GM23338 (cell line): ENCODE measurements at places on chromosomes 12 and 14. TPM values are rescaled to one million over a fixed set of nuclear protein-coding genes. Genes with fewer than 3 reads are reported as not detected.

Gene RTL1
- total RNA-seq: not detected in 2 replicates

Gene DTX1
- total RNA-seq: 4.7 and 9.0 TPM in 2 replicates

Gene ALX1
- 0.49 and 1.2 TPM in 2 replicates for total RNA-seq

GRCh38 chr14:94773061-94773648 is 3.2 kb upstream of the GSC start:
- DNase-seq: peak; percentile 88
- peak overlapping the region; percentile 64 for H3K4me3 ChIP-seq
- peaks cover 100% of the 10 kb centered on the region for H3K27me3 ChIP-seq
- peaks cover 67% of the 10 kb centered on the region for H3K4me1 ChIP-seq
- no peaks in the 10 kb centered on the region for H3K36me3 ChIP-seq

DNA sequence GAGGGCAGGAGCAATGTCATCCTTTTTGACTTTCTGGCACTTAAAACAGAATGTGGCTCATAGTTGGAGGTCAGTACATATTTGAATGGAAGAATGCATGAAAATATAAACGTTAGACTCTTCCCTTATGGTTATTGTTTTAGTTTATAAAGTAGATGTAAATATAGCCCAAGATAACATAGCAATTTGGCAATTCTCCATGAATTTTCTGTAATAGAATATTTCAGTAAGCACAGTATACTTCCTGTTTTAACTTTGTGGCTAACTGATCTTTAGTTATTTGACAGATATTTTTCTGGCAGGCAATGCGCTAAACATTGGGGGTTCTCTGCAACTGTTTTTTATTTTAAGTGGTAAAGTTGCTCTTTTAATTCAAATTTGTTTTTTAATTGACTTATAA is 763.0 kb downstream of the NRXN3 start:
- no peak overlapping the region for H3K27ac ChIP-seq
- no peaks in the 10 kb centered on the region for H3K27me3 ChIP-seq
- H3K36me3 ChIP-seq: no peaks in the 10 kb centered on the region
- no peak overlapping the region for H3K4me3 ChIP-seq
- 0 out of 2 replicates have a peak, but pooled peaks cover 2% of the 10 kb centered on the region for H3K4me1 ChIP-seq

- peaks cover 31% of the 10 kb centered on the region for H3K27me3 ChIP-seq
- DNase-seq: no peak
- H3K27ac ChIP-seq: no peak overlapping the region
- H3K4me3 ChIP-seq: no peak overlapping the region
- H3K36me3 ChIP-seq: no peaks in the 10 kb centered on the region
Observed at GRCh38 chr12:54145844-54146243, 42.9 kb downstream of the SMUG1 start.
